ENCODE measurements at places on chromosomes 4 and X.

GRCh38 chr4:53376900-53377299, 541 bp upstream of the FIP1L1 start:
- no peak for ATAC-seq

- no peak for ATAC-seq
Measured at GRCh38 chrX:10578527-10578926, 41.9 kb downstream of the MID1 start.

DNA sequence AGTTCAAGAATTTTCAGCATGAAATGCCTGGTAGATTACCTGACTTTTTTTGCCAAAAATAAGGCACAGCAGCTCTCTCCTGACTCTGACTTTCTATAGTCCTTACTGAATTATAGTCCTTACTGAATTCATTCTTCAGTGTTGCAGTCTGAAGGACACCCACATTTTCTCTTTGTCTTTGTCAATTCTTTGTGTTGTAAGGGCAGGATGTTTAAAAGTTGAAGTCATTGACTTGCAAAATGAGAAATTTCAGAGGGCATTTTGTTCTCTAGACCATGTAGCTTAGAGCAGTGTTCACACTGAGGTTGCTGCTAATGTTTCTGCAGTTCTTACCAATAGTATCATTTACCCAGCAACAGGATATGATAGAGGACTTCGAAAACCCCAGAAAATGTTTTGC, 168.0 kb downstream of the SOWAHB start:
- ATAC-seq: no peak

DNA sequence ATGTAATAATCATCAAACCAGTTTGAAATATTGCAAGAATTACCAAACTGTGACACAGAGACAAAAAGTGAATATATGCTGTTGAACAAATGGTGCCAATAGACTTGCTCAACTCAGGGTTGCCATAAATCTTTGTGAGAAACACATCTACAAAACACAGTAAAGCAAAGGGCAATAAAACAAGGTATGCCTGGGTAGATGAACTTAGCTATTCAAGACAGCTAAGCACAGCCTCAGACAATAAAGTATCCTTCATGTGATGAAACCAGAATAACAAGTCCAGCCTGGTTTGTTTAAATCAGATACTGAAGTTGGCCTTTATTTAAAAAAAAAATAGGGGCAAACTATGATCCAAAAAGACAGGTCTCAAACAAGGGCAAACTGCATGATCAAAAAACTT, 19.2 kb downstream of the LAMTOR3 start:
- ATAC-seq: no peak

- no peak for ATAC-seq
Measured at GRCh38 chr4:78565971-78566372, 14.4 kb downstream of the ANXA3 start.

GRCh38 chr4:3862640-3863420, 96.6 kb downstream of the ADRA2C start:
- no peak for ATAC-seq

DNA sequence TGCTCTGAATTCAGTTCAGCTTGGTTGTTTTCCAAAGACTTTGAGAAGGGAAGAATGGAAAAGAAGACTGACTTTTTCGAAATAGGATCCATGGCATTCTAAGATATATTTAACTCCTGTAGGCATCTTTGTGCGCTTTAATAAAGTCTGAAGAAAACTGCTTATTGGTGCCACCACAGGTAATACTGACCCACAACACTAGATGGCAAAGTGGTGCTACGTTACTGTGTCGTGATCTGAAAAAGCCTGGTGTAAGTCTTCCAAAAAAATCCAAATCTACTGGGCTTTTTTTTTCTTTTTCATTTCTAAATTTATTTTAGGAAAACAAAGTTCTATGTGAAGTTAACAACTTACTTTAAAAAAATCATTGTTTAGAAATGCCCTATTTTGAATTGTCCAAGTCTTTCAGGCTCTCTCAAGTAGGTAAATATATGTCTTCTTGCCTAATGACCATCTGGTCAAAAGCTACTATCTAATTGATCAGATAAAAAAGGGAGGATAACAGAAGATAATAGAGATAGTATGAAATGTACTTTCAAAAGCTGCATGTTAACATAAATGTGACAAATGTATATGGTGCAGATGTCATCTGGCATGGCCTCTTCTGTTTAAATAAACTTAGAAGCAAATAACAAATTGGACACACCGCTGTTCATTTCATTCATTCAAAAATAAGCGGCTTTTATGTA, 47.0 kb upstream of the MID1IP1 start:
- no peak for ATAC-seq

- ATAC-seq: no peak
Measured at GRCh38 chr4:56704089-56704871, 23.2 kb upstream of the HOPX start.

DNA sequence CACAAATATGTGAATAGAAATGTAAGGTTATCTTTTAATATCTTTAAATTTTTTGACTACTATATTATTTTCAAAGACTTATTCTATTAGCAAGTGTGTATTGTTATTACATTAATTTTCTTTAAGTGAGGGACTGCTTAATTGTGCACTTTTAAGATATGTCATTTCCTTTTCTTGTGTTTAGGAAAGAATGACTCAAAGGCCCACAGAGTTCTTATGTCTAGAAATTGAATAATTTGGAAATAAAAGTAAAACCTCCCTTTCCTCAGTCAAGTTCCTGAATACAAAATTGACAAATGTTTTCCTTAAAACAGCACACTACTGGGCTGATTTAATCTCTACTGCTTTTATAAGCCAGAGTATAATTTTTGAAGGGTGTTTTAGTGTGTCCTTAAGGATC, 169.7 kb downstream of the TMEM47 start:
- no peak for ATAC-seq

DNA sequence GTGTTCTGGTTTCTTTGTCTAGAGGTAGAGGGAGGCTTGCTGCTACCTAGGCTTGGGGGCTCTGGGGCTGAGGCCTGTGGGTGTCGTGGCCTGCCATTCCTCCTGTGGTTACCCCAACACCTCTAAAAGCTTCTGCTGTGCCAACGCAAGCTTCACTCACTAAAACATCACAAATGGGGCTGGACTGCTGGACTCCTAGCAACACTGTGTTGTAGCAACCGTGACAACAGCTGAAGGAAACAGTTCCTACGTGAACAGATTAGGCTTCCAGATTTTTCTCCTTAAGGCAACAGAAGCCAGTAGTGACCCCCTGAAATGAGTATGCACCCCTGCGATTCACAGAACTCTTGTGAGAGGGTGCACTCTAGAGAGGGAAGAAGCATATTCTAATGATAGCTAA, 138.3 kb upstream of the TEX13D start:
- no peak for ATAC-seq

- no peak for ATAC-seq
Measured at GRCh38 chr4:92060333-92060732, 243.4 kb upstream of the GRID2 start.

GRCh38 chrX:140817943-140818342, 108.4 kb downstream of the LINC00632 start:
- no peak for ATAC-seq

GRCh38 chrX:69297506-69297905, 132.3 kb upstream of the PJA1 start:
- no peak for ATAC-seq

DNA sequence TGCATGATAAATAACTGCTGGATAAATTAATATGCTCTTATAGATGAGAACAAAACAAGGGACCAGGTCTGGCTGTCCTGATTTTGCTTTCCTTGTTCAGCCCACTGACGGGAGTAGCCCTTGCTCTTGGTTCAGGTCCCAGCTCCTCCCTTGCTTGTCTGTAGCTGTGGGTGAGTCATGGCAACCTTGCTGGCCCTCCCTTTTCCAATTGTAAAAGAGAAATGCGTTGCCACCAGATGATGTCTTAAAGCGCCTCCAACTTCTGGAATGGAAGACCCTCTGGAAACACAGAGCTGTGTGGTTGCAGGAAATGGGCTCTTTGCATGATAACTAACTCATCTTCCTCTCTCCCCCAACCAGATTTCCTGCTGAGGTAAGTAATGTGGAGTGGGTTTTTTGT, 171.4 kb downstream of the AASDH start:
- ATAC-seq: no peak

- ATAC-seq: no peak
Measured at GRCh38 chrX:151974336-151975227, at the start of gene GABRE. GABRE (minus strand) TSS chrX:151974676; CDS start chrX:151974625, 51 bp downstream.

- ATAC-seq: no peak
Measured at GRCh38 chr4:151600432-151600831, 160.4 kb downstream of the GATB start.
